ENCODE measurements at places on chromosomes 12 and 14.

GRCh38 chr12:2551412-2551900 is 243.3 kb upstream of the FKBP4 start:
- no peak for DNase-seq

GRCh38 chr12:91133871-91134270 is 22.6 kb upstream of the LUM start:
- DNase-seq, result peak; percentile 66

- DNase-seq, result no peak
Observed at GRCh38 chr12:65466911-65467310, 188.4 kb downstream of the MSRB3 start.

GRCh38 chr14:45267071-45267470 is 14.1 kb upstream of the MIS18BP1 start:
- no peak for DNase-seq

DNA sequence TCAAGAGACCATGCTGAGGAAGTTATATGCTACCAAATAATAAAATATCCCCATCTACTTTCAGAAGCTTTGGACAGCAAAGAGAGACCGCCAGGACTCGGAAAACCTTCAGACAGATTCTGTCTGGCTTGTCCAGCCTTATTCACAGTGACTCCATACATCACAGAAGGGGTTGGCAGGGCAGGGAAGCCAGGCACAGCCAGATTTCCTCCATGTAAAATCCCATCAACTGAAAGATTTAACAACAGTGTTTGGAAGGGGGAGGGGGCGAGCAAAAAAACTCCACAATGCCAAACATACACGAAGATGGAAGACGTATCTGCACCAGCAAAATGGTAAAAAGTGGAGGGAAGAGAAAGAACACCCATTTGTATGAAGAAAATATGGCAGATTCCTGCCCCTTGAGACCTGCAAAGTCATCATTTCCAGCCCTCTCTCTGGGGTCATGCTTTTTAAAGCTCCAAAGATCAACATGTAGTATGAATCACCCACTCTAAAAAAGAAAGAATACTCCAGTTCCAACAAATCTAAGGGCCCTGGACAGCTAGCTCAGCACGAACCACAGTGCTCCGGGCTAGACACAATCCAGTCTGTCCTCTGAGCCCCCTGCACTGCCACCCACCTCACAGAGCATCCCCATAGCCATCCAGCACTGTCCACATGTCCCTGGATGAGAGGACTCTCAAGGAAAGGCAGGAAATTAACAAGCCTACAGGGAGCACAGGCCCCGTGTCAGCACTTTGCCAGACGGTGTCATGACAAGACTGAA is 116.4 kb downstream of the DICER1 start:
- no peak for DNase-seq

GRCh38 chr12:100675432-100675831 is 101.9 kb downstream of the GAS2L3 start:
- peak; percentile 83 for DNase-seq

GRCh38 chr12:125180144-125180543 is 114.9 kb downstream of the AACS start:
- DNase-seq, result no peak

GRCh38 chr12:107485731-107486130 is 199.9 kb upstream of the PWP1 start:
- DNase-seq, result no peak

GRCh38 chr14:23559010-23559925 is 3.2 kb downstream of the THTPA start:
- peak; percentile 69 for DNase-seq
